ENCODE measurements at places on chromosomes 13 and 19.
A peak's percentile ranks its signal among the peaks of the same experiment; 100 is the strongest.

- no peak for DNase-seq
These were observed 10.3 kb downstream of the THSD1 start for GRCh38 chr13:52395704-52396103.

- no peak for DNase-seq
These were observed 7.9 kb downstream of the NAPA start for GRCh38 chr19:47507012-47507411.

GRCh38 chr19:35044317-35045117 lies 3.0 kb downstream of the HPN start:
- DNase-seq, result peak; percentile 30

DNA sequence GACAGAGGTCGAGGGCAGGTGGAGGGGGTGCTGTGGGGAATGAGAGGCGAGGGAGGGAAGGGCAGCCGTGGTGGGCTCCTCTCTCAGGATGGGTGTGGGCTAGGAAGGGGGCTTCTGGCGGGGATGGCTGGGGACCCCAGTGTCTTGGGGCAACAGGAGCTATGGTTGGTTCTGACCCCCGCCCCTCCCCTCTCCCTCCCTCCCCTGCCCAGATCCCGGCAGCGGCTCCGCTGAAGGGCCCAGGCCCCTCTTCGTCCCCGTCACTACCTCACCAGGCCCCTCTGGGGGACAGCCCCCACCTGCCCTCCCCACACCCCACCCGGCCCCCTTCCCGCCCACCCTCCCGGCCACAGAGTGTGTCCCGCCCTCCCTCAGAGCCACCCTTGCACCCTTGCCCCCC lies 19.3 kb upstream of the EHD2 start:
- DNase-seq, result no peak

GRCh38 chr13:39407786-39408185 lies 195.2 kb downstream of the LHFPL6 start:
- no peak for DNase-seq

- DNase-seq, result no peak
These were observed 101.0 kb upstream of the SPRY2 start for GRCh38 chr13:80441968-80442367.

- DNase-seq, result no peak
These were observed 708 bp upstream of the ERCC1 start for GRCh38 chr19:45424191-45425058.

DNA sequence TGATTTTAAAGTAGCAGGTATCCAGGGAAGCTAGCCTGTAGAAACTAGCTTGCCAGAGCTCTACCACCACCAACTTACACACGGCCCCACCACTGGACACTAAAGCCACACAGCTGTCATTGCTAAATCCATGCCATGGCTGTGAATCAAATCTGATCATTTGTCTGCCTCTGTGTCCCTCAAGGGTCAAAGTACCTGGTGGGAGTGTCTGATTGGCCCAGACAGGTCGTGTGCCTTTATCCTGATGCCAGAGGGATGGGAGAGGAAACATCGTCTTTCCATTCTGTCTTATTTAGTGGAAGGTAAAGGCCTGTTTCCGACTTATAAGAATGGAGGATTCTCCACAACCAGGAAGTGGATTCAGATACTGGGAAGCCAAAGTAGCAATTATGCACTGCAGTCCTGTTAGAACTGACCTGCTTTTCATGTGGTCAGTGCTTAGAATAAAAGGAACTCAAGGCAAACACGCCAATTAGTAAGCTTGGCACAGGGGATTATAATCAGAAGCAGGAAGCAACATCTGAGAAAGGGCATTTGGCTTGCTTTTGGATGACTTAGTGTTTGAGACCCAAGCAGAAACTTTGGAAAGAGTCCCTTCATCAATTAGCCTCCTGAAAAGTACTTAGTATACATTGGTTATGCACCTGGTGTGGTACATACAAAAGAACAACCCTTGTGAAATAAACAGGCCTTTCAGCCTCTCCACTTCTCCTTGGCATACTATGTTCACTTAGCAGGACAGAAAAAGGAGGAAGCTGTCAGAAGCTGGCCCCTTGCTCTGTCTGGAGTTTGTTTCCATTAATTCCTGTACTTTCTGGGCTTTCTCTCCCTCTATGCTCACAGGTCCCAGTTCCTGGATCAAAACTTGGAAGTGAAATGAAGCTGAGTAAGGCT lies 192.4 kb downstream of the NUFIP1 start:
- DNase-seq, result no peak

DNA sequence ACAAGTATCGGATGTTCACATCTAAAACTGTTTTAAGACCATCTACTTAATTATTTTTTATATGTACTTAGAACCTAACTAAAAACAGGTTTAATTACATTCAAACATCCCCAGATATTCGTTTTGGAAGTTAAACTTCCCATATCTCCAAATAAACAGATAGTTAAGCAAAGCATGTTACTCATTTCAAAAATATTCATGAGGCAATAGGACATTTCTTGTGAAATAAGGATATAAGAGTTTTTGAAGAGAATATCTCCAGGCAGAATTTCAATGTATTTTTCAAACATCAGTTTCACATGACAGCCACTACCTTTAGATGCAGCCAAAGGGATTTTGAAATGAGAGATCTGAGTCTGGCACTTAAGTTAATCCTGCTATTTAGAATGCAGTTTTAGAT lies 697.5 kb downstream of the SLITRK1 start:
- DNase-seq, result no peak

- DNase-seq, result no peak
These were observed 63.4 kb downstream of the EFNB2 start for GRCh38 chr13:106471957-106472543.

- peak; percentile 42 for DNase-seq
These were observed 3.5 kb downstream of the FSTL3 start for GRCh38 chr19:679418-680286.

- DNase-seq, result no peak
These were observed 11.8 kb downstream of the TGFB1 start for GRCh38 chr19:41341669-41342490.

- DNase-seq, result no peak
These were observed 17.6 kb downstream of the ELL start for GRCh38 chr19:18503971-18504885.

- no peak for DNase-seq
These were observed 4.5 kb downstream of the MAP2K7 start for GRCh38 chr19:7908078-7908699.

- DNase-seq, result peak; percentile 39
These were observed 32.7 kb downstream of the KDM4B start for GRCh38 chr19:5001615-5002014.

- DNase-seq, result no peak
These were observed 351.2 kb downstream of the DNAJC15 start for GRCh38 chr13:43374621-43375020.

DNA sequence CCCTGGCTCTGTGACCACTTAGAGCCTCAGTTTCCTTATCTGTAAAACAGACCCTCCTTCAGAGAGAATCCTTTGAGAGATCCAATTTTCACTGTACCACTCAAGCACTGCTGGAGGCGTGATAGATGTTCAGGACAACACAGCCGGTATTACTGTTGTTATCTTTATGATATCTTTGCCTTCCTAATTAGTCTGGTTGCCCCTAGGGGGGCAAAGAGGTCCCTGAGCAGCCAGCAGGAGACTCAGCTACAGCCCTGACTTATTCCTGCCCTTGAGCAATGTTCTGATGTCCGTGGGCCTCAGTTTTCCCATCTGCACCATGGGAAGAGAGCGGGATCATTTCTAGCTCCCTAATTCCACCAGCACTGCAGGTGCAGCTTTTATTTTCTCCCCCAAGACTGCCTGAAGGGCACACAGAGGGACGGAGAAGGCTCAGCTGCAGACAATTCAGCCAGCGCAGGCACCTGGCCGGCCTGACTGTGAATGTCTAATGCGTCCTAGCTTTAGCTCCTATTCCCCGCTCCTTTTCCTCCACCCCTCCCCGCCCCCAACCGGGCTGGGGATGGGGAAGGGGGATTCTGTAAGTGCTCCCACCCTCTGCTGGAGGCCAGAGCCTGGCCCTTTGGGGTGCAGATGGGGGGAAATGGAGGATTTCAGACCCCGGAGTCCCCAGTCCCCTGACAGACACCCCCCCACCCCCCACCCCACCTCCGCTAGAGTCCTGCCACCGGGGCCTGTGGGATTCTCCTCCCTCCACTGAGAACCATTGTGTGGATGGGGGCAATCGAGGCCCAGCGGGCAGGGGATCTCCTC lies 16.2 kb downstream of the TLE5 start:
- no peak for DNase-seq

- no peak for DNase-seq
These were observed 545 bp upstream of the ISYNA1 start for GRCh38 chr19:18438331-18439024.

- DNase-seq, result no peak
These were observed 117.3 kb downstream of the RAB20 start for GRCh38 chr13:110444226-110444653.

GRCh38 chr19:9115307-9115813 lies at the start of gene OR7G1:
Gene OR7G1, minus strand, starts transcription at chr19:9115763. Its CDS starts 0 bp downstream, at chr19:9115763.
- no peak for DNase-seq

- DNase-seq, result no peak
These were observed 3.7 kb downstream of the ZNF136 start for GRCh38 chr19:12166626-12167025.

Measured in stimulated activated CD4-positive, alpha-beta T cell treated with anti-CD3 and anti-CD28 coated beads, Interleukin-4, amount 100 ng/mL, for 4 hours (primary cell).